ENCODE measurements at places on chromosomes 3 and 15.

GRCh38 chr3:160003520-160004128, 15.0 kb downstream of the IL12A start:
- peak; percentile 11 for DNase-seq

- DNase-seq: no peak
Observed at GRCh38 chr3:139597947-139598346, 58.4 kb upstream of the RBP1 start.

- no peak for DNase-seq
Observed at GRCh38 chr3:126672741-126673140, 17.8 kb upstream of the TXNRD3 start.

DNA sequence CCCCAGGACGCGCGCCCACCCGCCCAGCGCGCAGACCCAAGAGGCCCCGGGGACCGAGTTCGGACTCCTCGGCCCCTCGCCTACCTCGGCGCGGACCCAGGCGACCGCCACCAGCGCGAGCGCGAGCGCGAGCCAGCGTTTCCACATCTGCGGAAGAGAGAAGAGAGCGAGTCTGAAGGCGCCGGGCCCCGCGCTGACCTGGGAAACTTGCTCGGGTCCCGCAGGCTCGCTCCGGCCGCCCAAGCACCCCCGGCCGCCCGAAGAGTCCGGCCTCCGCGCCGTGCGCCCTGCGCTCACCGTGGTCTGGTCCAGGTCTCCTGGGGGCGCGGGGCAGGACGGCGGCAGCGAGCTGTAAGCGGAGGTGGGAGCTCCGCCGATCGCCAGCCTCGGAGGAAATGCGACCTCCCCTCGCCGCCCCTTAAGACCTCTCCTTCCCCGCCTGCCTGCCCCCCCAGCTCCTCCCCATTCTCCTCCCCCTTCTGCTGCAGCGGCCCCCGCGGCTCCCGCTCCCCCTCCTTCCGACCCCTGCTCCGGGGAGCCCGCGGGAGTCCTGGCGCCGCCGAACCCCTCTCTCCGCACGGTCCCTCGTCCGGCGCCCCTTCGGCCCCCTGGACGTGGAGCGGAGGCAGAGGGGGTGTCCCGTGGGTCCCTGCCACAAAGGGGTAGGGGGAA, at the start of gene FSTL1:
TSS of gene FSTL1 (minus strand) at position 393 of the 672 bp plus-strand sequence. CDS start at position 147, 246 bp downstream.
- no peak for DNase-seq

- no peak for DNase-seq
Observed at GRCh38 chr3:13653631-13654279, 104.8 kb downstream of the FBLN2 start.

GRCh38 chr3:140117096-140117526, 182.1 kb downstream of the CLSTN2 start:
- no peak for DNase-seq

- DNase-seq: no peak
Observed at GRCh38 chr15:20355256-20355868, 186.2 kb downstream of the GOLGA6L6 start.

GRCh38 chr3:98545940-98546339, 14.2 kb downstream of the GPR15 start:
- DNase-seq: no peak

DNA sequence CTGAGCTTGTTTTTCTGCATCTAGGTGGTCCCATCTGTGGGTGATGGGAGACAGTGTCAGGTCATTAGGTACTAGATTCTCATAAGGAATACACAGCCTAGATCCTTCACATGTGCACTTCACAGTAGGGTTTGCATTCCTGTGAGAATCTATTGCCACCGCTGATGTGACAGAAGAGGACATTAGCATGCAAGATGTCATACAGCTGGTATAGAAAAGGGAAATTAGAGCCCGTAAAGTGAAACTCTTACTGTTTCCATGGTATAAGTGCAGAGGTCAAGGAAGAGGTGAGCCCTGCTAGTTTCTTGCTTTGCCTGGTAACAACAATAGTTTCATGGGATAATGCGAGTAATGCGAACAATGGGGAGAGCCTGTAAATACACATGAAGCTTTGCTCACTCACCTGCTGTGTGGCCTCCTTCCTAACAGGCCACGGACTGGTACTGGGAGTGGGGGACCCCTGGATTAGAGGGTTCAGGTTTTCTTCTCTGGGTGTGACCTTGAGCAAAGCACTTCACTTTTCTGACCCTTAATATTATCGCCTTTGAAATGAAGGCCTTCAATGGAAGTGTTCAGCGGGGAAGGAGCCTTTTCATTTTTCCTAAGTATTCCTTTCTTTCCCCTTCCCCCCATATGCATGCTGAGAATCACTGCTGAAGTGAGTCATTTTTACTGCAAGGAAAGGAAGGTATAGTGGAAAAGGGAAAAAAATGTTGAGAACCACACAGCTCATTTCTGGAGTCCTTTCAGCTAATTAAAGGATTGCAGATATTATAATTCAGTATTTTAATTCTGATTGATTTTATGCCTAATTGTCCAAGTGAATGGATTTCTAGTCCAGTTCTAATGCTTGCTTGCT, 286.4 kb downstream of the UBE2E2 start:
- DNase-seq: no peak

- no peak for DNase-seq
Observed at GRCh38 chr3:62261121-62261520, 112.2 kb downstream of the FEZF2 start.

GRCh38 chr3:183272791-183273190, 19.7 kb downstream of the B3GNT5 start:
- DNase-seq: no peak

DNA sequence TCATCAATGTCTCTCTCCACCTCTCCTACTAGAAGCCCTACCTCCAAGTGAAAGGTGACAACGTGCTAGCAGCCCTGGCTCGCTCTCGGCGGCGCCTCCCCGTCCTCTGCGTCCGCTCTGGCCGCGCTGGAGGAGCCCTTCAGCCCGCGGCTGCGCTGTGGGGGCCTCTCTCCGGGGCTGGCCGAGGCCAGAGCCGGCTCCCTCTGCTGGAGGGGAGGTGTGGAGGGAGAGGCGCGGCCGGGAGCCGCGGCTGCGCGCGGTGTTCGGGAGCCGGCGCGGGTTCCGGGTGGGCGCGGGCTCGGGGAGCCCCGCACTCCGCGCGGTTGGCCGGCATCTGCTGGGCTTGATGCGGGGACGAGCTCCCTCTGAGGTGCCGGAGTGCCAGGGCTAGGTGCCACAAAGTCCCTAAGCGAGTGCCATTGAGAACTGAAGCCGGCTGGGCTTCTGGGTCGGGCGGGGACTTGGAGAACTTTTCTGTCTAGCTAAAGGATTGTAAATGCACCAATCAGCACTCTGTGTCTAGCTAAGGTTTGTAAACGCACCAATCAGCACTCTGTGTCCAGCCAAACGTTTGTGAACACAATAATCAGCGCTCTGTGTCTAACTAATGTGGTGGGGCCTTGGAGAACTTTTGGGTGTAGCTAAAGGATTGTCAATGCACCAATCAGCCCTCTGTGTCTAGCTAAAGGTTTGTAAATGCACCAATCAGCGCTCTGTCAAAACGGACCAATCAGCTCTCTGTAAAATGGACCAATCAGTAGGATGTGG, 84.8 kb upstream of the ARRDC4 start:
- no peak for DNase-seq

GRCh38 chr3:148962513-148962912, 28.8 kb upstream of the GYG1 start:
- no peak for DNase-seq

- no peak for DNase-seq
Observed at GRCh38 chr3:138051947-138052802, 42.2 kb downstream of the CLDN18 start.

DNA sequence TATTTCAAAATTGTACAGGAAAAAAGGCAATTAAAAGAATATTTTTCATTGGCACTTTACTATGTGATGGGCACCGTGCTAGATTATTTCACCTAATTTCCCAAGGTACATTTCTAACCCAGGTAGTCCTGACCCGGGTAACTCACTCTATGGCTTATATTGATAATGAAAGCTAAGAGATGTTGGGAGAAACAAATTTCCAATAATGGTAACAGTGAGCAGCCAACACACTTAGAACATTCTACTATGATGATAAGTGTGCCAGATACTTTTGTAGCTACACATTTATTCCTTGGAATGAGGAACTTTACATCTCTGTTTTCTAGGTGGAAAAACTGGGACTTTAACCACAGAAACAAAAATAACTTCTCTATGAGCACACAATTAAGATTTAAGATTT, 7.5 kb downstream of the CCNL1 start:
- DNase-seq: no peak
